ENCODE measurements at places on chromosomes 3 and 15. TPM values are rescaled to one million over a fixed set of nuclear protein-coding genes. Genes with fewer than 3 reads are reported as not detected.

- DNase-seq, result no peak
These were observed 164.3 kb downstream of the EFHB start for GRCh38 chr3:19769694-19770093.

GRCh38 chr15:76588811-76589747 lies 252.5 kb downstream of the ISL2 start:
- no peak for DNase-seq

DNA sequence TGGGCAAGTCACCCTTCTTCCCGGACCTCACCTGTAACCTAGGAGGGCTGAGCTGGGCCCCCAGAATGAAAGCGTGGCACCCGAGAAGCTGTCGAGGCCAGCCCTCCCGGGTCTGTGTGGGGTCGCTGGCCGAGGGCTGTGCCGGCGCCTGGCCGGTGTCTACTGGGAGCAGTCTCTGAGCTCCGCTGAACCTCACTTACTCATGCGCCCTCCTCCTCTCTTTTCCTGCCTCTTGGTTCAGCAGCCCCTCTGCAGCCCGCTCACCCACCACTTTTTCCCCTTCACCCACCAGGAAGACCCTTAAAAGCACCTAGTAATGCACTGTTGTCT lies 419 bp downstream of the HYKK start:
- no peak for DNase-seq

GOLGA6A gene
- polyA plus RNA-seq, result 0.27 TPM

DNA sequence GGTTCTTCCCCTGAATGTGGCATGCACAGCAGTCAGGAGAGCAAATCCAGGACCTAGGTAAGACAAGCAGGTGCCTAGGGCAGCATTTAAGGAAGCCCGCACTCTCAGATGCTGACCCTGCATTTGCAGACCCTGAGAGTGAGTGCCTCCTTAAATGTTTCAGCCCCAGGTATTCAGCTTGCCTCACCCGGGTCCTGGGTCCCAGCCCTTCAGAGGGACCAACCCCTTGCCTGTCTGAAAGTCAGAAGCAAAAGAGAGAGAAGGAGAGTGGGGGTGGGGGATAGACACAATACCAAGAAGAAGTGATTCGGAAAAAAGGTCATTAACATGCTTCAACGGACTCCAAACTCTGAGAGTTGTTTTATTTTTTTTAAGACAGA lies 75.0 kb downstream of the MEGF11 start:
- no peak for DNase-seq

SKIC8 gene
- 131 TPM for polyA plus RNA-seq

GRCh38 chr15:39499681-39500080 lies 81.2 kb upstream of the THBS1 start:
- DNase-seq, result no peak

- peak; percentile 55 for DNase-seq
These were observed 51.6 kb upstream of the BLM start for GRCh38 chr15:90665288-90666134.

DNA sequence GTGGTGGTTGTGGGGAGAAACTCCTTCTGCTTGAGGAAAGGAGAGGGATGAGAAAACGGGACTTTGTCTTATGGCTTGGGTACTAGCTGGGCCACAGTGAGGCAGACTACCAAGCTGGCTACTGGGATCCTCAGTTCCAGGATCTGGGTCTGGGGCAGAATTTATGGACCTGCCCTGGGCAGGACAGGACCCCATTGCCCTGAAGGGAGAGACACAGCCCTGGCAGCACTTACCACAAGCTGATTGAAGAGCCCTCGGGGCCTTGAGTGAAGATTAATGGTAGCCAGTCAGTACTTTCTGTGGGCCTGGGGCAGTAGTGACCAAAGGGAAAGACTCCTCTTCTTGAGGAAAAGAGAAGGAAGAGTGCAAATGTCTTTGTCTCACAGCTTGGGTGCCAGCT lies 799.7 kb downstream of the SI start:
- DNase-seq, result no peak

DNA sequence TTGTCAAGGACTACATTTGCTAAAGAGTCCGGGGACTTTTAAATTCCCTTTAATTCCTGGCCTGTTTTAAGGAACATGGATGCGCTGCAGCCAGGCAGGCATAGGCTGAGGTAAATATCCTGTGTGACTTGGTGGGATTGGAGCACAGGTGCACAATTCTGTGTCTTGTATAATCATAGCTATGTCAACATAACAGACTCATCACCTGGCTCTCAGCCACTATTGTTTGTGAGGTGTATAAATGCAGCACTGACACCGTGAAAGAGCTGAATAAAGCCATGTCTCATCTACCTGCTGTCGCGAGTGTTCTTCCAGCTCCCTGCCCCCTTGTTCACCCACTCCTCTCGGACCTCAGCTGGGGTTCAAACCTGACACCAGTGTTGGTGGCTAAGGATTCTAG lies 109.7 kb downstream of the MFSD1 start:
- DNase-seq, result no peak

- DNase-seq, result no peak
These were observed 81.1 kb downstream of the CHSY1 start for GRCh38 chr15:101170568-101171350.

DNA sequence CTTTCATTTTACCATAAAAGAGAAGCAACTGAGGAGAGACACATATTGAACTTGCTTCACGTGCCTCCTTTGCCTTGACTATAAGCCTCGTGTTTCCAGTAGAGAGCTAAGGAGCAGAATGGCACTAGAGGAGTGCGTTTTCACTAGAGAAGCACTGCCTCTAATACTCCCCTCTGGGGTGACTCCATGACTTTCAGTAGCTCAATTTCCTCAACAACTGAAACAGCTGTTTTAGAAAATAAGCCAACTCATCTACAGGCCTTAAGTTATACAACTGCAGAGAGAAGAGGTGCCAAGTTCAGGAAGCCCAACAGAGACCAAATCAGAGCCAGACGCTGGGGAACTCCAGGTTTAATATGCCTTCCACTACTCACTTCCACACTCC lies 1.9 kb downstream of the UBP1 start:
- peak; percentile 13 for DNase-seq

Measured in left kidney (tissue), 8 donors.